ENCODE measurements at places on chromosomes 1 and 21. TPM values are rescaled to one million over a fixed set of nuclear protein-coding genes. Genes with fewer than 3 reads are reported as not detected.

DNA sequence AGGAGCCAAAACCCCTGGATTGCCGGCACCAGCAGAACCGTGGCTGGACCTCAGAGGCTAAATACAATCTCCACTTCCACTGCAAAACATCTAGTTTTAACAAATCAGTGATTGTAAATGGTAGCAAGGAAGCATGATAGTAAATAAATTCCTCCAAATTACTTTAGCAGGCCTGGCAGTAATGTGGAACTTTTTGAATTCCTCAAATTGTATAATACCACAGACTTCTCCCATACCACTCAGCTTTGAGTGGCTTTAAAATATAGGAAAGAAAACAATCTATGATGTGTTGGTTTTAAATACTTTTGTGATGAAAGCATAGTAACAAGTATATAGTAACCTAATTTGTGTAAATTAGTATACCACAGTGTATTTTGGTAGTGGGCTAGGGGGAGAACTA lies 34.1 kb downstream of the NIBAN1 start:
- DNase-seq, result no peak

GRCh38 chr1:210848474-210848873 lies 285.5 kb downstream of the KCNH1 start:
- DNase-seq, result no peak

Gene OR6N1
- total RNA-seq, result not detected

- DNase-seq, result no peak
Measured at GRCh38 chr21:44923480-44924084, 2.9 kb upstream of the ITGB2 start.

DNA sequence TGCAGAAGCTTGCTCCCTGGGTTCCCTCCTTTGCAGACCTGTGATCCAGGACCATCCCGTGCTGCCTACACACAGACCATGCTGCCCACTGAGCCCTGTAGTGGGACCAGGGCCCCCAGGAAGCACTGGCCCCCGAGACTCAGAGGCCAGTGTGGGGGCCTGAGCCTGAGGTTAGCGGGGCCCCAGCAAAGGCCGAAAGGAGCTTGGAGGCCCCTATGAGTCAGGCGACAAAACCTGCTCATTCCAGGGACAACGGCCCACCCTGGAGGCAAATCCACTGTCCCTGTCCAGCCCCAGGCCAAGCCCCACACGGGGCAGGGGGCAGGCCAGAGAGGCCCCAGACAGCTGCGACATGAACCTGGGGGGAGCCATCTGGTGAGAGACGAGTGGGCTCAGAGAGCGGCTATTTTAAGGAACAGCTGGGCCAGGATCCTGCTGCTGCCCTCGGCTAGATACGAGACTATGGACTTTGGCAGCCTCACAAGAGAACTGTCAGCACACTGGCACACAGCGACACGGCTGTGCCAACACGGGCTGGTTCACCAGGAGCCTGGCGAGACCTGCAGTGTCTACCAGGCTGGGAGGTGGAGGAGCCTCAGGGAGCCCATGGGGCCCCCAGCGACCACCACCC lies 74.7 kb downstream of the ARHGEF16 start:
- DNase-seq, result no peak

Gene AK2
- total RNA-seq, result 168 TPM

Gene PLA2G2D
- total RNA-seq, result not detected

DNA sequence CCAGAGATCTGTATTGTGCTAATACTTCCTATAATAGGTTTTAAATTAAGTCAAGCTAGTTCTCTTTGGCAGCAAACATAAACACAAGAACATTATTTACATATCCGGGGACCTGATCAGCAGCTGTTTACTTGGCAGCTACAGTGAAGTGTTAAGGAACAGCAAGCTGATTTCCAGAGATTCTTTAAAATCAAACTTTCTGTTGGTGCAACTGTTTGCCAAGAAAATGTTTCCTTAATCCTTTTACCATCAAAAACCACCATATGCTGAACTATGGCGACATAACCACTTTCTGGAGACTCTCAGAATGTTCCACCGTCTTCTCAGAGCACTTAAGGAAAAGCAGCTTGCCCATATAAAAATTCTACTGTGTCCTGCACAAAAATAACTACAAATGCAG lies 107.0 kb upstream of the KRTAP19-8 start:
- no peak for DNase-seq

Gene C1orf53
- 0.48 TPM for total RNA-seq

- DNase-seq, result peak; percentile 71
Measured at GRCh38 chr1:1331068-1331965, at the start of gene TAS1R3. TAS1R3 (plus strand) TSS chr1:1331280; CDS start chr1:1331346, 66 bp downstream.

DNA sequence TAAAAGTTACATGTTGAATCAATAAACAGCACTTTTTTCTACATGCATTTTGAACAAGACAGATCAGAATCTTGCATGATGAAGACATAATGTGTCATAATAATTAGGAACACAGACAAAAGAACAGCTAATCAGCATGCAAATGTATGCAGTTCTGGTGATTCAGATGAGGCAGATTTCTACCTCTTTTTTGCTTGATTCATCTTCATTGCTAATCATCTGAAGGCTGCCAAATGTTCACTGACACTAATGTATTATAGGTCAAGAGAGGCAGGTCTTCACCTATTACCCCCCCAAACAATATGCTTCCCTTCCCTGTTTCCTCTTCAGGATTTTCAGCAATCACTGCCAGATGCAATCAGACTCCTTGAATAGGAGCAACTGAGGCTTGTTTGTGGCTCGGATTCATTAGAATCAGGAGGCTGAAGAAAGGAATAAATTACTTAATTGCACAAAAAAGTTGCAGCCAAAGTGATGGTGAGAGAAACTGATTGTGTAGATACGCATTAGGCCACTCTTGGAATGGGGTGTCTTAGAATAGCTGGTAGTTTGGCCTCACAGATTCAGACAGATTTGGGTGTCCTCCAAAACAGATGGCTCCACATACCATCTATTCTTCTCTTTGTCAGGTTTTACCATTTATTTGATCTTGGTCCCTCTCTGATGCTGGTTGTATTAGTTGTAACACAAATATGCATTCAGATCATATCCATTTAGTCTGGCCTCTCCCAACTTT lies 275.4 kb downstream of the RPS6KC1 start:
- DNase-seq, result no peak

- no peak for DNase-seq
Measured at GRCh38 chr1:116194568-116194967, 83.4 kb downstream of the MAB21L3 start.

DNA sequence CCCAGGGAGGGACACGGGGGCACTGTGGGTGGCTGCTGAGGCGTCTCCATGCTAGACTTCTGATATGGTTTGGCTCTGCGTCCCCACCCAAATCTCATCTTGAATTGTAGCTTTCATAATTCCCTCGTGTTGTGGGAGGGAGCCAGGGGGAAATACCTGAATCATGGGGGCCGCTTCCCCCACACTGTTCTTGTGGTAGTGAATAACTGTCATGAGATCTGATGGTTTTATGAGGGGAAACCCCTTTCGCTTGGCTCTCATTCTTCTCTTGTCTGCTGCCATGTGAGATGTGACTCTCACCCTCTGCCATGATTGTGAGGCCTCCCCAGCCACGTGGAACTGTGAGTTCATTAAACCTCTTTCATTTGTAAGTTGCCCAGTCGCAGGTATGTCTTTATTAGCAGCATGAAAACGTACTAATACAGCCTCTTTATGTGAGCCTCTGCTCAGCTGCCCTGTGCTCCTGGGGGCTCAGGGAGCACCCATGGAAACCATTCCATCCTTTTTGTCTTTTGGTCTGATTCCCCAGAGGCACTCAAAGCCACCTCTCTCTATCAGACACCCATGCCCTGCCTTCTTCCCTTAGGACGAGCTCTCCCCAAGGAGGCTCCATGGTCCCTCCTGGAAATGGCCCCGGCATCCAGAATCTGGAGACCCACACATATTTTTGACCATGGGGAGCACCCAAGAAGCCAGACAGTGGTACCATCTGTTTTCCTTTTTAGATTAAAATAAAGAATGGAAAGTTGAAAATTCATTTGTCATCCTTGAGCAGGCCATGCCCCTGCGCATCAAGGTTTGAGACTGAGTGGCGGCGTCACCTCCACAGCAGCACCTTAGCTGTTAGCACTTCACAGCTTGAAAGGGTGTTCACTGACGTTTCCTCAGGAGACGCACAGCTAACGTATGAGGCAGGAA lies 65.9 kb upstream of the FAM20B start:
- no peak for DNase-seq

DNA sequence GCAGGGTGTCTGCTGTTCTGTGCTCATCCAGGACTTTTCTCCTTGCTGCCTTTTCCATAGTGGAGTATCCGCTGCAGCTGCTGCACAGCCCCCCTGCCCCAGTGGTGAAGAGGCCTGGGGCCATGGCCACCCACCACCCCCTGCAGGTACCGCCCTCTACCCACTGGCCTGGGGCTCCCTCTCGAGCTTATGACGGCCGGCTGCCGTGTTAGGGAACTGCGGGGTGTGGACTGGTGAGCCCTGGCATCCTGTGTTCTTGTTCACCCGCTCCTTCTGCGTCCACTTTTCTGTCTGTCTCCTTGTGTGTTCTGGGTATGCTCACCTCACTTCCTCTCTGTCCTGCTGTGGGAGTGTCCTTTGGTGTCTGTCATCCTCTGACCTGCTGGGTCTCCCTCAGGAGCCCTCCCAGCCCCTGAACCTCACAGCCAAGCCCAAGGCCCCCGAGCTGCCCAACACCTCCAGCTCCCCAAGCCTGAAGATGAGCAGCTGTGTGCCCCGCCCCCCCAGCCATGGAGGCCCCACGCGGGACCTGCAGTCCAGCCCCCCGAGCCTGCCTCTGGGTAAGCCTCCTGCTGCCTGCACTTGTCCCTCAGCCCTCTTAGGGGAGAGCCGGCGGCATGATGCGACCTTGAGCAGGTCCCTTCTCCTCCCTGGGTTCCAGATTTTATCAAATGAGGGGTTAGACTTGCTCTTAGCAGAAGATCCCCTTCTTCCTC lies 29.8 kb downstream of the ETNK2 start:
- no peak for DNase-seq

DNA sequence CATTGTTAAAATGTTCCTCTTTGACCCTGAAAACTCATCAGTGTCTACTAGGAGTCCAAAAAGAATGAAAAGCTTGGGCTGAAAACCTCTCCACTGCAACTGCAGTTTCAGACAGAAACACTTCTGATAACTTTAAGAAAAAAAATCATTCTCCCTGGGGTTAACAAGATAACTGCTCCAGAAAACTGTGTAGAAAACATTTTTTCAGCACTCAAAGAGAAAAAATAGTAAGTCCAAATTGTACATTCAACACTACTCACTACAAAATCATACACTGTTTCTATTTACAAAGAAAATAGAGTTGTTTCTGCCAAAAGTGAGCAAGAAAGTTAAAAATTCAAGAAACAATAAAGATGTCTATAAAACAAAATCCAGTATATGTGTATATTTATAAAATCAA lies 157.8 kb downstream of the RERE start:
- no peak for DNase-seq

GRCh38 chr1:11194407-11195176 lies 5.4 kb downstream of the ANGPTL7 start:
- DNase-seq, result no peak

Gene GBP6
- not detected for total RNA-seq

DNA sequence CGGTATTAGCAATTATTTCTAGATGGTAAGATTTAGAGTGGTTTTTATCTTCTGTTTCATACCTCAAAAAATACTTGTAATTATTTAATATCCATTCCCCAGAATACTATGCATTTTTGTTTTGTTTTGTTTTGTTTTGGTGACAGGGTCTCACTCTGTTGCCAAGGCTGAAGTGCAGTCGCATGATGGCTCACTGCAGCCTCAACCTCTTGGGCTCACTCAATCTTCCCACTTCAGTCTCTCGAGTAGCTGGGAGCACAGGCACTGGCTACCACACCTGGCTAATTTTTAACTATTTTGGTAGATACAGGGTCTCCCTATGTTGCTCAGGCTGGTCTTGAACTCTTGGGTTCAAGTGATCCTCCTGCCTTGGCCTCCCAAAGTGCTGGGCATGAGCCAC lies 252.7 kb downstream of the AKT3 start:
- no peak for DNase-seq

DNA sequence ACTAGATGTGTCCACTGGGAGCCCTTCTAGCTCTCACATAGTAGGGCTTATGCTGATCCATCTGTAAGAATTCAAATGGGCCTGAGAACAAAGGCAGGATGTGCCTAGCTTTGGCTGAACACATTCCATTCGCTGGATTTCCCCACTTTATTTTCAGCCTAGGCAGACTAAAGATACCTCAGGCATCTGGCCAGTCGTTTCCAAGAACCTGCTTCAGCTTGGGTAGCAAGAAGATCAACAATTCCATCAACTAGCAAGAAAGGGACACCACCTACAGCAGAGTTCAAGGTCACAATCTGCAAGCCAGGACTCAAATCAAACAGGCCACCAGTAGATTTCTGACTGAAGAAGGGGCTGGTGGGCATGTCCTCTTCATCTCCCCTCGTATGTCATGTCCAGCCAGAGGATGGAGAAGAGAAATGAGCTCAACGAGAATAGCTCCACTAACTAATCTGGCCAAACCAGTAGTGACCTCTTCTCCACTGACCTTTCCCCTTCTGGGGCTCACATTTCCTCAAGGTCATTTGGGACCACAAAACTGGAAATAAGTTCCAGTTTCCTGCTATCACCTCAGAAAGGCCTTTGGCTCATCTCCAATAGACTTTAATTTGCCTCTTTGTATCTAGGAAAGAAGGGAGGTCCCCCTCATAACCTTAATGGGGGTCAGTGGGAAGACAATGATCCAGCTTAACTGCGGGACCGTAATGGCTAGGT lies 14.2 kb downstream of the TXNIP start:
- DNase-seq, result no peak

GRCh38 chr1:160460683-160461287 lies 60.4 kb downstream of the VANGL2 start:
- no peak for DNase-seq

- DNase-seq, result peak; percentile 72
Measured at GRCh38 chr21:17612023-17612564, 607 bp downstream of the BTG3 start.

DNA sequence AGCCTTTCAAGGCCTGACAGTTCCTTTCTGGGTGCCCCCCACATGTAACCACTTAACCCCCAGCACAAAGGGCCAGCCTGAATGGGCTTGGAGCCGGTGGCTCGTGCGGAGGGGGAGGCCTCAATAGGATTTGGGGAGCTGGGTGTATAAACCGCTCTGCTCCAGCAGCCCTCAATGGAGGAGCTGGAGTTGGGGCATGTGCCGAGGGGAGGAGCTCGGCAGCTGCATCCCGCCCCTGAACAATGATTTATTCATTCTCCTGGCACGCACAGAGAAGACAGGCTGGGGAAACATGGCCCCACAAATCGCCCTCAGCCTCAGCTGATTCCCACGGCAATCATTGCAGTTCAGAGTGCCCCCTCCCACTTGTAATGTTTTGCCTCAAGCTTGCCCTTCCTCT lies 6.9 kb upstream of the C1orf216 start:
- DNase-seq, result no peak

DNA sequence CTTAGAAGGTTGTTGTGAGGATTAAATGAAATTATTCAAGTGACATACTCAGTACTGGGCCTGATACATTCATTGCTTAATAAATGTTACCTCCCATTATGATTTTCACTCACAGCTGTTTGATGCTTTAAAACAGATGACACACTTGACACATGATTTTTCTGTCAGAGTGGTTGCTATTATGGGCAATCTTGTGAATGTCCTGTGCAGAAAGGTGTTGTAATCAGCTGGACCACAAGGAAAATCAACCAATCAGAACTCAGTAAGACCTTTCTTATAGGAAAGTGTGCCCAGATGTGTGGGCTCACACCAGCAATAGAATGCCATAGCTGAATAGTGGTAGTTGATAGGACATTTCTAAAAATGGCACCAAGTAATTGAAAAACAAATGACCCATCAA lies 23.5 kb downstream of the GJA5 start:
- no peak for DNase-seq

Gene TRIM67
- not detected for total RNA-seq
